HuH-7 (cell line): ENCODE measurements at places on chromosomes 6 and 20.

DNA sequence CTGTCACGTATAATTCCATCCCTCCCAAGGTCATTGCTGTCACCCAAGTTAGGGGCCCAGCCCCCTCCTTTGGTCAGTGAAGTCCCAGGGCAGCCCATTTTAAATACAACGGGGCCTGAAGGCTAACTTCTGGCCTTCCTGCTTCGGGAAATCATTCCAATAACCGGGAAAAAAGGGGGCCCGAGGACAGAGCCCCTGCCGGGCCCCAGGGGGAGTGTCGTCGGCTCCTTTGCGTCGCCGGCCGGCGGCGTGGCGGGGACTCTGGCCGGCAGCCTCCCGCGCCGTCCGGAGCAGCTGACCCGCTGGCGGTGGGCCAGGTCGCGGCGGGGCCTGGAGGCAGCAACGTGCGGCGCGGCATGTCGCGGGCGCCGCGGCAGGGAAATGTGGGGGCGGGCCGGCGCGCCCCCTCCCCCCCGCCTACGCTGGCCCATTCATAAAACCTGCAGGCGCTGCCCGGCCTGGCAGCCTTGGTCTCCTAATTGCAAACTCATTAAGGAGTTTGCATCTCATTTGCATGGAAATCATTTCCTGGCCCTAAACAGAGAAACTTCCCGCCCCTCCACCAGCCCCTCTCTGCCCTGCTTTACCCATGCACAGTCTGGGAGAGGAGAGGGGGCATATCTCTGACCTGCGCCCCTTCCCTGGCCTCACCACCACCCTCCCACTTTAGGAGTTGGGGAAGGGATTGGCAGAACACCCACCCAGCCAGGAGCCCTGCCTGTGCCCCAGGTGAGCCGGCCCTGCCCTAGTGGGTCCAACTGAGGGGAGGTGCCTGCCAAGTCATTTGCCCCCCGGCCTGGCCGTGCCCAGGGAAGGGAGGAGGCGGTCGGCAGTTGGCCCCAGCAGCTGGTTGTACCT lies 50.7 kb downstream of the MRPL14 start:
- peak; percentile 59 for DNase-seq

- DNase-seq: no peak
Observed at GRCh38 chr6:423799-424345, 32.3 kb downstream of the IRF4 start.

DNA sequence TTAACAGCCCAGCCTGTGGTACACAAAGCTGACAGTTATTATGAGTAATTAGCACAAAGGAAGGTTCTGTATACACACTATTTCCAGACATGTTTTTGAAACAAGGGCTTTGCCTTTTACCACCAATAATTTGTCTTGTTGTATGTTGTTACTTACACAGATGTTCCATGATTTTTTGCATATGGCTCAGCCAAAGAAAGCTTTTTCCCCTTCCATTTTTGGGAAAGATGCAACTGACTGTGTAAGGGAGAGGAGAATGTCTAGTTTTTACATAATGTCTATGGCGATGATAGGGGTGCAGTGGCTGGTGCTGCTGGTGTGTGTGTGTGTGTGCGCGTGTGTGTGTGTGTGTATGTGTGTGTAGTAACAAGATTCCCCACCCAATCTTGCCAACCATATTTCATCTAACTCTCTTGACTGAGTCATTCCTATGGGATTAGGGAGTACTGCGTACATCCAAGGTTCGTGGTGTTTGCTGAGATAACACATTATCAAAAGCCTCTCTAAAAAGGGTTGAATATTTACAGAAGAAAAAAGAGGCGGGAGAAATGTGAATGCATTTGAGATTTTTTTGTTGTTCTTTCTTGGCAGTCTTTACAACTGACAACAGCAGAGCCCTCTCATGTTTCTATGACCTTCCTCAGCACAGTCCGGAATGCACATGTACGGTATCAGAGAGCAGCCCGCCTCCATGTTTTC lies 192.2 kb downstream of the GMPR start:
- DNase-seq: no peak

DNA sequence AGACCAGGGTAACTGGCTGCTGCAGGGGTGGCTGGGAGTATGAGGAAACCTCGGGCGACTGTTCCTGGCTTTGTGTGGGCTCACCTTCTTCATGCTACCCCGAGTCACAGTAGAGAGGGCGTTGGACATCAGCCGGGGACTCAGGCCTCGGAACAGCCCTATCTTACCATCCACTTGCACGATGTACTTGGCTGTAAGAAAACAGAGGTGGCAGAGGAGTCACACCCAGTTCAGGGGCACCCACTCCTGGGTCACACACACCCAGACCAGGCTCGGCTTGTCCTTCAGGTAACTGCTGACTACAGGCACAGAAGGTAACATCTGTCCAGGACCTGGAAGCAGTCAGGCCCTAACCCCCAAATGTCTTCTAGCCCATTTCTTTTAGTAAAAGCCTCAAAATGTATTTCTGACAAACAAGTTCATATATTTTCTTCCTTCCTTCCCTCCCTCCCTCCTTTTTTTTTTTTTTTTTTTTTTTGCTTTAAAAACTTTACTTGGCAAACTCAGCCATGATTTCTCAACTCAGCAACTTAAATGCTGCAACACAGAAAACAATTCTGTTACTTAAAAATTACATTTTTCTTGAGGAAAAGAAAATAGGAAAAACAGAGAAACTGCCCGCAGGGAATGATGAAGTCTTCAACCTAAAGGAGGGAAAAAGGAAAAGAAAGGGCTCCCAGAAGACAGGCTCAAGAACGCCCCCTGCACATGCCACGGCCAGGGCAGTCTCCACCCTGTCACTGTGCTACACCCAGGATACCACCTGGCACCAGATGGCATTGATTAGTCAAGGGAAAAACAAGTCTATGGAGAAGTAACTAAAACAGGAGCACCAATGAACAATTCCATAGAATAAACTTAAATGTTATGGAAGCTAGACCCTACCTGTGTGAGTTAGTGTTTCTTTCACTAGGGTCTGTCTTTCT lies 7.3 kb downstream of the MTCH1 start:
- DNase-seq: no peak

DNA sequence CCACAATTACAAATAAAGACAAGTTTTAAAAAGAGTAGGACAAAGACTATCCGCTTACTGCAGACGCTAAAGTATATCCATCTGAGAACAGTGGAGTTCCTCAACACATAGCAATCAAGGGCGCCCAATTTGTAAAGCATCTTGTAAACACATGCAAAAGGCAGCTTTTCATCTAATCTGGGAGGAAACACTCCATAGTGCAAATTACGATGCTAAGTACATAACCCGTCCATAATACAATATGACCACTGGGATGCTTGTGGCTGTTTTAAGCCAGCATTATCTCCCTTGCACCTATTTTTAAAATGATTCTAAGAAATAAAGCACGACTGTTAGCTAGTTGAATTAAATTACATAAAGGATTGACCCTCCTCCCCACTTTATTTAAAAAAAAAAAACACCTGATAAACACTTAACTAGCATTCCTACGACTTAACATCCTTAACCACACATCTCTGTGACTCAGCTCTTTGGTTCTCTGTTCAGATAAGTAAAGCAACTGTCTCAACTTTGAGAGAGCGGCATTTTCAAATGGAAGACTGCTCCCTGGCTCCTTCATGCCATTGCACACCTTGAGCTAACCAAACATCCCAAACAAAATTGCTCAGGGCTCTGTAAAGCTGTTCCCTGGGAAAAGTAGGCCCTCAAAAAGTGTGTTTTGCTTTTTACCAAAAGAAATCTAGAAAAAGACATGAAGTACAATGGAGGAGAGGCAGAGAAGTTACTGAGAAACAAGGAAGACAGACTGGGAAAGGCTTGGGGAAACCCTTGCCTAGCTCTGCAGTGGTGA lies 14.2 kb downstream of the SLC22A23 start:
- DNase-seq: no peak

- DNase-seq: peak; percentile 95
Observed at GRCh38 chr6:167676000-167676665, 150.6 kb upstream of the AFDN start.

- DNase-seq: no peak
Observed at GRCh38 chr6:141482796-141483597, 649.7 kb upstream of the GJE1 start.

- no peak for DNase-seq
Observed at GRCh38 chr6:4264601-4265000, 129.2 kb upstream of the ECI2 start.

GRCh38 chr6:14975471-14975817 lies 270.4 kb upstream of the JARID2 start:
- no peak for DNase-seq

DNA sequence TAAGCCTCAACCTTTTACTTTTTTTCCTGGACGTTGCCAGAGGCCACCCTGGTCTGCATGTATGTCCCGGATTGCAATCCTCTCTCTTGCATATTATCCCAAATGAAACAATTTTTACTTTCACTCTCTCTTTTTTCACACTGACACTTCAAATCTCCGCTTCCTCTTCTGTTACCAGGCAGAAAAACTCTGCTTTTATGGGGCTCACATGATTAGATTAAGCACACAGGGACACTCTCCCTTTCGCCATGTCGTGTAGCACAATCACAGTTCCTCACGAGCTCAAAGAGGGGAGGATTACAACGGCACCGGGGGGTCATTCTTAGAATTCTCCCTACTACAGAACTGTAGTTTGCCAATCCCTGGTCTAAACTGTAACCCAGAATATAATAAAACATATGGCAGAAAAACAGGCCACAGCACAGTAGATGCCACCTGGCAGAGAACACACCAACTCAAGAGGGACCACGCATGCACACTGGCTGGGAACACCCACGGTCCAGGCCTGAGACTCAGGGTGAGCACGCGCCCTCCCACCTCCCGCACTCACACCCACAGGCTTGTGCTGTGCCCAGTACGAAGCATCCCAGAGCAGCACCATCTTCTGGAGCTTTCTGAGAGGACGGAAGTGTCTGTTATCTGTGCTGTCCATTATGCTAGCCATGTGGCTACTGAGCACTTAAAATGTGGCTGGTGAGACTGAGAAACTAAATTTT lies 288.7 kb downstream of the KIF16B start:
- DNase-seq: no peak
